ENCODE measurements at places on chromosomes 2 and 18. TPM values are rescaled to one million over a fixed set of nuclear protein-coding genes. Genes with fewer than 3 reads are reported as not detected.

CRYBA2 gene
- not detected for total RNA-seq

PTMA gene
- 2,403 TPM for total RNA-seq

- H3K27me3 ChIP-seq, result no peaks in the 10 kb centered on the region
- no peaks in the 10 kb centered on the region for H3K4me1 ChIP-seq
- no peak for DNase-seq
- H3K27ac ChIP-seq, result no peak overlapping the region
- H3K36me3 ChIP-seq, result no peaks in the 10 kb centered on the region
Observed at GRCh38 chr2:56266761-56267414, 83.1 kb downstream of the CCDC85A start.

GRCh38 chr2:148865512-148865911 lies 9.5 kb upstream of the KIF5C start:
- no peaks in the 10 kb centered on the region for H3K27me3 ChIP-seq
- no peaks in the 10 kb centered on the region for H3K36me3 ChIP-seq
- DNase-seq, result no peak
- H3K4me1 ChIP-seq, result no peaks in the 10 kb centered on the region
- H3K4me3 ChIP-seq, result no peak overlapping the region
- no peak overlapping the region for H3K27ac ChIP-seq

GRCh38 chr2:109721626-109722025 lies 72.5 kb upstream of the RGPD5 start:
- no peak overlapping the region for H3K27ac ChIP-seq
- no peak overlapping the region for H3K4me3 ChIP-seq
- no peaks in the 10 kb centered on the region for H3K4me1 ChIP-seq
- H3K36me3 ChIP-seq, result no peaks in the 10 kb centered on the region
- H3K27me3 ChIP-seq, result no peaks in the 10 kb centered on the region

DNA sequence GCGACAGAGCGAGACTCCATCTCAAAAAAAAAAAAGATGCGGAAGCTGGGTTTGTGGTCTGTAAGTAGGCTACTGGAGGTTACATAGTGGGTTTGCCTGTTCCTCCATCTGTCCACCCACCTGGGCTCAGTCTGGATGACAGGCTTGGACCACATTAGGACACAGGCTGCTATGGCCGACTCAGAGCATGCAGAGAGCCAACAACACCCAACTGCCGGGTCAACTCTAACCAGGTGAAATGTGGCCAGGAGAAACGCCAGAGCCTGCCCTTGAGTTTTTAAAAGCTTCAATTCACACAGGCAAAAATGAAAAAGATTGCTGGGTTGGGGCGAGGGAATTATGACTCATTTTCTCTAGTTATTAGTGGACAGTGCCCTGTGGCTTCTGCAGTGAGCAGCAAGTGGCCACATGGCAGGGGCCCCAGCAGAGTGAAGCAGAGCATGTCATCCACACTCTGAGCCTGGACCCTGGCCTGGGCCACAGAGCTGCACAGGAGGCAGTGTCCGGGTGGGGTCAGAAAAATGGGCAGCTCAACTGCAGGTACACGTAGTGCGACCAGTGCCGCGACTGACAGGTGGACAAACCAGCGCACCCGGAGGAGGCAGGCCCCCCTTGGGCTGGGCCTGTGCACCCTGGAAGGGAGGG lies 67.4 kb downstream of the BIN1 start:
- H3K27me3 ChIP-seq, result no peaks in the 10 kb centered on the region
- H3K36me3 ChIP-seq, result no peaks in the 10 kb centered on the region
- no peak overlapping the region for H3K27ac ChIP-seq
- no peak overlapping the region for H3K4me3 ChIP-seq
- no peaks in the 10 kb centered on the region for H3K4me1 ChIP-seq

All from CD8-positive, alpha-beta memory T cell (primary cell).